Activated CD4-positive, alpha-beta T cell treated with anti-CD3 and anti-CD28 coated beads, Interleukin-2, amount 10 ng/mL, durations not matched to agents 24 days and 14 days (primary cell): ENCODE measurements at places on chromosomes 2 and 18. TPM values are rescaled to one million over a fixed set of nuclear protein-coding genes. Genes with fewer than 3 reads are reported as not detected.
A peak's percentile ranks its signal among the peaks of the same experiment; 100 is the strongest.

- DNase-seq: no peak
Measured at GRCh38 chr2:236768393-236769140, 198.9 kb downstream of the ACKR3 start.

DNA sequence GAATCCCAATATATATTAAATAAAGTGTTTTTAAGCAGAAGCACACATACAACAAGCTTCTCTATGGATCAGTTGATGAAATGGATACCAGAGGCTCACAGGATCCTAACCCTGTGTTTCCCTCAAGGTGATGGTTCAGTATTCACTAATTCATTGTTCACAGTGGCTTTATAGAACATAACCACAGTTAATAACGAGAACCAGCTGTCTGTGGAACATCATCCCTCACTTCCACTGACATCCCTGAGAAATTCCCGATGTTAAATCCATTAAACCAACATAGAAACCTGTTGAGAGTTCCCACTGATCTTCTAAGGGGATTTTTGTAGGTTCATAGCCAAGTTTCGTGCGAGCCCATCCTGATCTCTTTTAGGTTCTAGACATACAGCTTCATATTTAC lies 29.0 kb downstream of the CCDC195 start:
- DNase-seq: no peak

DNA sequence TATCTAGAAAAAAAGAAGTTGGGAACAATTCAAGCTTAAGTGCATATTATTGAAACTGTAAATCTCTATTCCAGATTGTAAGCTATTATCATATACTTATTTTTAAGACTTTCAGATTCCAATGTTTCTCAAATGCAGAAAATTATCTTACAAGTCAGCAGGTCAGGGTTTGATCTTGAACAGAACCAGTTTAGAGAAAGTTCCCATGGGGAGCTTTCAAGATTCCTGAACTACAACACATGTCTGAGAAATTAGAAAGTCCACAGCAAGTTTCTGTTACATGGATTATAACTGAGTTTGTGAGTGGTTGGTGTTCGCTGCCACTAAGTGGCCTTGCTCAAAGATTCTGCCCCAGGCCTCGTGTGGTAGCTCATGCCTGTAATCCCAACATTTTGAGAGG lies 31.6 kb upstream of the SP3 start:
- no peak for DNase-seq

DNA sequence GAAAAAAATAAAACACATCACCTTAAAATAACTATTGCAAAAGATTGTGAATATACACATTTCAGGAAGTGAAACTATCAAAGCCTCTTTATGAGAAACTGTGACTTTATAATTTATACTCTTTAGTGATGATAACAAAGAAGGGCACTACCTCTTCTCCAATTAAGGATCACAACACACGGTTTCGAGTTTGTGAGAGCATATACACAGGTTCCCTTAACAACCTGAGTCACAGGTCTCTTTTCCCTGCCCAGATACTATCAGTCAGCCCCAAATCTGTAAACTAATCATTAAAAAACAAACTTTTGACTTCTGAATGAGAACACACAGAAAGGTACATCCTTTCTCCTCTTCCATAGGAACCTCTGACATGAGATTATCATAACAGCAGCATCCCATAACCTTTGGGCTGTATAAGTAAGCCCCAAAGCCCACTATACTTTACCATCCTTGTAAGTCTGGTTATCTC lies 44.9 kb downstream of the PTPN2 start:
- DNase-seq: peak; percentile 78

LINC00305 gene
- total RNA-seq: not detected in 2 replicates

NYAP2 gene
- total RNA-seq: not detected in 2 replicates

DNA sequence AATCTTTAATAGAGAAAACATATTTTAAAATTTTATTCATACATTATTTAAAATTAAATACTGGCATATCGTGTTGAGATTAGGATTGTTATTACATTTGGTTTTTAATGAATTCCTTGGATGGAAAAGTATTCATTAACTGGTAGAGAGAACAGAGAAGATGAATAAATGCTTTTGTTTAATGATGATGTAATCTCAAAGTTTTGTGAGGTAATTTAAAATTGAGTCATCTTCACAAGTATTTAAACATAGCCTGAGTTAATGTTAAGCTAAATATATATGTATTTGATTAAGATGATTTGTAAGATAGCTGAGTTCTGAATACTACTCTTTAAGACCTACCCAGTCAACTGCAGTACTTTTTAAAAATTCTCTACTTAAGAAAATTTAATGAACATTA lies 713.4 kb upstream of the VRK2 start:
- DNase-seq: no peak

GRCh38 chr18:22320771-22321170 lies 96.9 kb downstream of the CTAGE1 start:
- DNase-seq: no peak

BAZ2B gene
- total RNA-seq: 3.8 and 4.2 TPM in 2 replicates

GRCh38 chr2:223954401-223954800 lies 2.9 kb upstream of the MRPL44 start:
- DNase-seq: no peak

DNA sequence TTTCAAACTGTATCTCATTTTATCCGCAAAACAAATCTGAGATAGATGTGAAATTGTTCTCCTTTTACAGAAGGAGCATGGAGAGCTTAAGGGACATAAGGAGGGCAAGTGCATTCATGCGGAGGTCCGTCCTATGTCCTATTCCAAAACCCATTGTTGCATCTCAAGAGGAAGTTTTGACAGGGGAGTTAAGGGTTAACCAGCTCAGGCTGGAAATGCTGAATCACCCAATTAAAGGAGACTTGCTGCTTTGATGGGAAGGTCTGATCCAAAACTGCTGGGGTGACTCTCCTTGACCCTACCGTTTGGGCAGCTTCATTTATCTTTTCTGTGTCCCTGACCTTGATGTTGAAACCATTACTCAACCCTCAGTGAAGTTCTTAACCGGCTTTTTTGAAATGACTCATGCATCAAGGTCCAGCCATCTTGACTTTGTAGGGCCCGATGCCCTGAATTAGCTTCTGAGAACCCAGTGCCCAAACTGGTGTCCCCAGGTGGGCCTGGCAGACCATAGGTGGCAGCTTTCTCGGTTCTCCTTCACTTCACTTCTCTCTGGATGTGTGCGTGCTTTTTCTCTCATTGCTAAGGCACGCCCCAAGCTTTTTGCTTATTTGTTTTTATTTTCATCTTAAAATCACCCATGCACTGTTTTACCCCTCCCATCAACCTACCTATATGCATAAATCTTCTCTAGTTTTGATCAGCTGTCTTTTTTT lies 15.9 kb upstream of the TXNDC2 start:
- no peak for DNase-seq

DNA sequence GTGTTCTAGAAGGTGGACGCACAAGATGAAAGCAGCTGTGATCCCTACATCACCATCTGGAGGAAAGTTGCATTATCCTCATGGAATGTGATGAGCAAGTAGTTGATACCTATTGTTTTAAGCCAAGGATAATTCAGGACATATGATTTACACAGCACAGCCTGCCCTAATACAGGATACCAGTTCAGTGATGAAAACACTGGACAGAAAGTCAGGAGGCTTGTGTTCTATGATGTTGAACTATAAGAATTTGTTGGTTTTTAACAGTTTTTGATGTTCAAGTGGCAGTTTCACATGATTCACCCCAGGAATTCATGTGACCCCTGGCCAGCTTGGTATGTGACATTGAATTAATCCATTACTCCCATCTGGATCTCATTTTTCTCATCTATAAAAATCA lies 6.2 kb upstream of the CHST10 start:
- no peak for DNase-seq

RNF144A gene
- 22.1 and 23.0 TPM in 2 replicates for total RNA-seq

- DNase-seq: no peak
Measured at GRCh38 chr18:58069099-58069498, 25.1 kb downstream of the NEDD4L start.

- no peak for DNase-seq
Measured at GRCh38 chr18:62009521-62009920, 116.7 kb upstream of the RNF152 start.

DNA sequence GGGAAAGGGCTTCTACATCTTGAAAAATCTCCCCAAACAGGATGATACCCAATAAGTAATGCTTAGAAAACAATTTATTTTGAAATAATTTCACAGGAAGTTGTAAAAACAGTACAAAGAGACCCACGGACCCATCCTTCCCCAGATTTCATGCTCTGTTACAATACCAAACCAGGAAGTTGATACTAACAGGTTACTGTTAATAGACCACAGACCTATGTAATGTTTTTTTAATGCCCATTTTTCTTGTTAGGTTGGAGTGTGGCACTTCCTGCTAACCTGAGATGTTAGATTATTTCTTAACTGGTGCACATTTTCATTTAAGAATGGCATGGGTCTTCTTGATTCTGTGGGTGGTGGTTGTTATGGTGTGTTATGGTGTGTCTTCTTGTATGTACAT lies 21.4 kb upstream of the MGAT5 start:
- no peak for DNase-seq

DNA sequence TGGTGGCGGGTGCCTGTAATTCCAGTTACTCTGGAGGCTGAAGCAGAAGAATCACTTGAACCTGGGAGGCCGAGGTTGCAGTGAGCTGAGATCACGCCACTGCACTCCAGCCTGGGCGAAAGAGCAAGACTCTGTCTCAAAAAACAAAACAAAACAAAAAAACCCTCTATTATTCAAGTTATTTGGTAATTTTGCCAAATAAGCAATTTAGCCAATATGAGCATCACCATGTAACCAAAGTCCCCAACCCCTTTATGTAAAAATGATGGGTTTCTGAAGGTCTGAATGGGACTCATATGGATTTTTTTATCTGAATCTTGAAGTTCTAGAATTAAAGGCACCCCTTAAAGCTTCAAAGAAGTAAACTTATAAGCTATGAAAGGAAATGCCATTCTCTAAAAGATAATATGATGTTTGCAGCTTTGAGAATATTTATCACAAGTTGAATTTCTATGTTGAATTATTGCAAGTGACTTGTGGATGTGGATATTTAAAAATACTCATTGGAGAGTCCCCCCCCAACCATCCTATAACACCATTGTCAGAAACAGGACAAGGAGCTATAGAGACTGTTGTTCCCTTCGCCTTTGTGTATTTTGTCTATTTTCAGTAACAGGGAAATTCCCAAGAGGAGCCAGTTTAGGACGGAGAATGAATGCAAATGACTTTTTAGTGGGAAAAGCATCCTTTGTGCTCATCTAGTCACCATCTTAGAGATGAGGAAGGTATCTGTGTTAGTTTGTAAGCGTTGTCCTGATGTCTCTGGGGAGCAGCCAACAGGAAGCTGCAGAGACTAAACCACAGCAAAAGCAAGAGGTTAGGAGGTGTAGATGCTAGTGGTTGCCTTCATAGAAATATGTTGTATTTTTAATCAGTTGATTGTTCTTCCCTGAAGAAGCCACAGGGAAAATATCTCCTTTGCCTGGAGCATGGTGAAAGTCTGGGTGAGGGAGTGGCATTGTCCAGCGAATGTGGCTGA lies 68.3 kb downstream of the TET3 start:
- DNase-seq: peak; percentile 74

DNA sequence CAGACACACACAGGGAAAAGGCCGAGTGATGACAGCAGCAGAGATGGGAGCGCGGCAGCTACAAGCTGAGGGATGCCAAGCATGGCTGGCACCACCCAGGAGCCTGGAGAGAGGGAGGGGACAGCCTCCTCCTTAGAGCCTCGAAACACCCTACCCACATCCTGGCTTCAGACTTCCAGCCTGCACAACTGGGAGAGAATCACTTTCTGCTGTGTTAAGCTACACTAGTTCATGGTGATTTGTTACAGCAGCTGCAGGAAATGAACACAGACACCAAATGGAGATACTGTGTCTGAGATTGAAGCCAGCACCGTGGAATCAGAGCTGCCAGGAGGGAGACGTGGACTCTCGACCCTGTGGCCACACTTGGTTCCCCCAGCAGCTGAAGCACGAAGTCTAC lies 27.5 kb upstream of the FOSL2 start:
- no peak for DNase-seq

DNA sequence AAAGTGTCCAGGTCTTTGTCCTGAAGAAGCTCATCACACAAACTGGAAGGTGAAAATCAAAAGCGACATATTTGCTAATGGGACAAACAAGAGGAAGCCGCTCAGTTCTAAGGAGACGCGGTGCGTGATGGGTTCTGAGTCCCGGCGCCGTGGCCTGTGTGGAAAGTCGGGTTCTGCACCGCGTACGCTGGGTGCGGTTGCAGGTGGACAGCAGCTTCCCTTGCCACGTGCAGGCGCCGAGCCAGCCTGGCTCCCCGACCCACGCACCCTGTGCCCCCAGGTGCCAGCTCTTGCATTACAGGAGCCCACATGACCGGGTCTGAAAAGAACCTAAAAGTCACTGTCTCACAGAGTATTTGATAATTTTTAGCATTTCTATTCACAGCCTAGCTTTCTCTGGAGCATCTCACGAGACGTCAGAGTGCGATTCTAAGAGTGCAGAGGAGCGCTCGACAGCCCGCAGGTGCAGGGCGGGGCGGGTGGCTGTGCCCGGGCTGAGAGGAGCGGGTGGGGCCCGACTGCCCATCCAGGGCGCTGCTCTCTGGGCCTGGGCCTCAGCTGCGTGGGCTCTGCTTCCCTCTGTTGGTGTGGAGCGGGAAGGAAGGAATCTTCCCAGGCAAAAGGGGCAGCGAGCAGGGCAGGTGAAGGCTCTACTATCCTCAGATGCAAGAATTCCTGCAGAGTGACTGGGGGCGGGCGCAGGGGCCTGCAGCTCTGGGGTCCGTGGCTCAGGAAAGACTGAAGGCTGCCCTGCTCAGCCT lies 39.4 kb downstream of the MYT1L start:
- no peak for DNase-seq

DNA sequence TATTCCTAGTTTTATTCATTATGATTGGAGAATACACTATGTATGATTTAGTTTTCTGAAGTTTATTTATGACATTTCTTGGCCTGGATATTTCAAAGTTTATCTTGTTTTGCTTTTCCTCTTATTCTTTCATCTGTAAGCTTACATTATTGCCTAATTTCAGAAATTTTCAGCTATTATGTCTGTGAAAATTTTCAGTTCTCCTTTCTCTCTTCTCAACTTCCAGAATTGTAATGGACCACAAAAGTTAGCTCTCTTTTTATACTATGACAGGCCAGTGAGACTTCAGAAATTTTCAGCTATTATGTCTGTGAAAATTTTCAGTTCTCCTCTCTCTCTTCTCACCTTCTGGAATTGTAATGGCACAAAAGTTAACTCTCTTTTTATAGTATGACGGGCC lies 97.2 kb upstream of the SCN7A start:
- DNase-seq: no peak

DNA sequence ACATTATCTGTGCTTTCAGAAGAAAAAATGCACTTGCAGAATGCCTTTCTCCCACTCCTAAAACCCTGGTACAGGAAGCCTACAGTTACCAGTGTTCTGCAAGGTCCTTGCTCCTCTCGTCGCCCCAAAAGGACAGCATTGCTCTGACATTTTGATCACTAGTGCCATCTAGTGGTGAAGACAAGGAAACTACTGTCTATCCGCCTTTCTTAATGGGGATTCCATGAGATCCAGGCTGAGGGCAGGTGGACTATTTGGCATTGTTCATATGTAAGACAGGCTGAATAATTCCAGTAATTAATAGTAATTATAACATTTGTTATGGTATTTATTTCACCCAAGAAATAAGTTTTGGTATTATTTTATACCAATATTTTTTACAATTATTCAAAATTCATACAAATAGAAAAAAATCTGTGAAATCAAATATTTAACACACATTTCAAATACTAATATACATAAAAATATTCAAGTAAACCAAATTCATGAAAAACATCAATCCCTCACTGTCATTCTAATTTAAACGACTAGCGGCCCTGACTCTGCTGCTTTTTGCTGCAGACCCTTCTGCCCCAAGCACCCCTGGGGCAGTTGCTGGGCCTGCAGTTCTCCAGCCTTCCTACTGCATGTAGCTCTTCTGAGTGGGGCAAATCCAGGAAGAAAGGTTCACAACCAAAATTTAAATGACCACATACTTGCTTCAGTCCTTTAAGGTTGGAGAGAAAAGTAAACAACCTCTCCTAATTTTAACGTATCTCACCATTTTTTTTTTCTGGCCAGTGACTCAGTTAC lies 19.0 kb downstream of the TPGS2 start:
- DNase-seq: peak; percentile 82
